ENCODE measurements at places on chromosomes 5 and 9.

GRCh38 chr5:155783246-155783645 is 543.7 kb upstream of the SGCD start:
- no peak for DNase-seq

- no peak for DNase-seq
Observed at GRCh38 chr9:108609227-108609896, 246.4 kb downstream of the ACTL7B start.

- DNase-seq, result no peak
Observed at GRCh38 chr9:70949239-70949638, 172.2 kb downstream of the TRPM3 start.

DNA sequence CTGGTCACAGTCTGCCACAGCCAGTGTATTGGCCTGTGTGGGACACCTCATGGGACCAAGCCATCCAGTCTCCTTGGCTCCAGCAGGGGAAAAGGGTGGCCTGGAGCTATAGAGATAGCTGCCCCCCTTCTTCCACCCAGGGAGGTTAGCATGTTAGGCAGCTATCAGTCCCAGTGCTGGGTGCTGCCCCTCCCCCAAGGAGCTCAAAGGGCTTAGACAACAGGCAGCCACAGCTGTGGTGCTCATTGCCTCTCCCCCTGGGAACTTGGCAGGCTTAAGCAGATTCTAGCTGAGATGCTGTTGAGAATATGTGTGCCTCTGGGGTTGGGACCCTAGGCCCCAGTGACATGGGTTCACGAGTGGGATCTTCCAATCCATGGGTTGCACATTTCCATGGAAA is 226.0 kb upstream of the PTGER4 start:
- no peak for DNase-seq

GRCh38 chr5:116442095-116442534 is 132.5 kb downstream of the SEMA6A start:
- DNase-seq, result no peak

- DNase-seq, result peak; percentile 12
Observed at GRCh38 chr9:87500491-87501270, 3.0 kb downstream of the DAPK1 start.

DNA sequence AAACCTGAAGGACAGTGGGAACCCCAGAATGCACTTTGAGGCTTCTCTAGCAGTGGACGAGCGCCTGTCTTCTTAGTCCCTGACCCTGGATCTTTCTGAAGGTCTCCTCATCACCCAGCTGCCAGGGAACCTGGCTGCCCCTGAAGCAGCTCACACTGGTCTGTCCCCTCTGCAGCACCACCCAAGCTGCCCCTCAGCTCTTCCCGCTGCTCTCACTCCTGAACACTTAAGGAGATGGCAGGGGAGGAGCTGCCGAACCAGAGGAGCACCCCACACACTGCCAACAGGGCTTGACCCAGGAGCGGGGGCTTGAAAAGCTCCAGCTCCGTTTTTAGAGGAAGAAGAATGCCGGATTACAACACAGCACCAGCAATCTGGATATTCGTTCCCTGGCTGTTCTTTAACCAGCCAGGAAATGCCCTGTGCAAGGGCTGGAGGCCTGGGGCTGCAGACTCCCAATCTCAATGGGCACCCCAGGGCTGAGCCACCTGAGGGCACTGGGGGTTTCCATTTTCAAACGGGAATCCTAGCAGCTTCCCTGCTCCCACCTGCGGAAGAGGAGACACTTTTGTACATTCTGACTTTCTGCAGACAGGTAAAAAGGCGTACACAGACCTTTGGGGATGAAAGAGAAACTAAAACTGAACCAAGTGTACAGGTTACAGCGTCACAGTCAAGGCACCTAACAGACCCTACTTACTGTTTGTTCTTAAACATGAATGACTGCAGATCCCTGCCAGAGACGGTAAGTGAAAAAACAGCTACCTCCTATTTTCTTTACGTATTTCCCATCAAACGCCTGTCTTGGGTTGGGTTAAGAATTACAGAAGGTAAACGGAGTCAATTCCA is 36.3 kb downstream of the GOLM1 start:
- DNase-seq, result no peak

- DNase-seq, result no peak
Observed at GRCh38 chr9:17509701-17510100, 69.2 kb upstream of the SH3GL2 start.

DNA sequence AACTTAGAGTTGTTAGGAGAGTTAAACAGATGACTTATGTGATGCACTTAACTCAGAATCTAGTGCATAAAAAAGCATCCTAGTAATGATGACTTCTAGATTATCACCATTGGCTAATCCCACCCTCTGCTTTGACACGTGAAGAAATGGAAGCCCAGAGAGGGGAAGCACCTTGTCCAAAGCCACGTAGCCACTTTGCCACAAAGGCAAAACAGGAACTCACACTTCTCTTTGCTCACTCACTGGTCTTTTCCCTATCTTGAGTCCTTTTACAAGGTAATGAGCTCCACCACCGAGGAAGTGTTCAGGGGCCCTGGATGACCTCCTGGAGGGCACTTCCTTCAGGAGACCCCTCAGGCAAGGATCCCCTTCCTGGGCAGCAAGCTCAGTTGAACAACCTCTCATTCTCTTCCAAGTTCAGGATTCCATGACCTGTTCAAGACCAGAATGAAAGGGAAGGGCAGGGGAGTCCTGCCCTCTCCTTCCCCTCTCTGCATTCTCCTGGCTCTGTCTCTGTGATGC is 89.7 kb downstream of the HRH2 start:
- no peak for DNase-seq

GRCh38 chr5:81182396-81183390 is 50.4 kb upstream of the CKMT2 start:
- no peak for DNase-seq

DNA sequence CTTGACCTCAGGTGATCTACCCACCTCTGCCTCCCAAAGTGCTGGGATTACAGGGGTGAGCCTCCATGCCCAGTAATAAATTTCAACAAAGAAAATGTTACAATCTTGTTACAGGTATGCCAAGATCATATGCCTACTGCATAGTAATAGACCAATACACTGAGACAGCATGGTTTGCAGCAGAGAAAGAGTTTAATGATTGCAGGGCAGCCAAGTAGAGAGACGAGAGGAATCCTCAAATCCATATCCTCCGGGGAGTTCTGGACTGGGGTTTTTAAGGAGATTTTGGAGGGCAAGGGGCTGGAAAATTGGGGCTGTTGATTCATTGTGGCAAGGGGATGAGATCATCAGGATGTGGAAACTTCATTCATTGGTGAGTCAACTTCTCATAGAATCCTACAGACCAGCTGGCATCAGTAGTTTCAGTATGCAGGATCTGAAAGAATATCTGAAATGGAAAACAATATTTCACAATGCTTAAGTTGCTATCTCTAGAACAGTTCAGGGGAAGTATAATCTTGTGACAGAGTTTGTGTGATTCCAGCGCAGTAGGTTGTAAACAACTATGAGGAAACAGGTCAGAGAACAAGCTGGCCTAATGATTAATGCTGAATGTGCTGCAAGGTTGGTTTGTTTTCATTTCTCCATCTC is 14.8 kb upstream of the TUT7 start:
- DNase-seq, result no peak

GRCh38 chr5:5605170-5605764 is 182.8 kb downstream of the ICE1 start:
- DNase-seq, result no peak

- DNase-seq, result no peak
Observed at GRCh38 chr9:98069551-98069950, 13.0 kb downstream of the NANS start.

GRCh38 chr5:174624733-174625522 is 99.5 kb upstream of the MSX2 start:
- DNase-seq, result no peak

DNA sequence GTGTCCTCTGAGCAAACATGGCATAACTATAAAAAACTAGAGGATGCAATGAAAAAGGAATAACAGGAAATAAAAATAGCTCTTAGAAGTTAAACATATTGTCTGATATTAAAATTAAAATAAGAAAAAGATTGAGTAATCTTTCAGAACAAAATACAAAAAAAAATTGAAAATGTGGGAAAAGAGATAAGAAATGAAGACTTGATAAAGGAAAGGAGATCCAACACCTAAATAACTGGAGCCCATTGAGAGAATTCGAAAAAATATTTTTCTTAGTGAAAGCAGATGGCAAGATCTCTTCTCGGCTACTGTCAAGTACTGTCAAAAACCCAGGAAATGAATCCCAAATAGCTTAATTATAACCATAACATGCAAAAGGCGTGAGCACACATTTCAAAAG is 24.9 kb downstream of the LIFR start:
- DNase-seq, result no peak

Data from activated T-cell treated with anti-CD3 and anti-CD28 coated beads for 48 hours (primary cell).